ENCODE measurements at places on chromosomes 7 and 10.

GRCh38 chr10:102645388-102645740, 1.1 kb downstream of the TRIM8 start:
- peak; percentile 83 for DNase-seq

DNA sequence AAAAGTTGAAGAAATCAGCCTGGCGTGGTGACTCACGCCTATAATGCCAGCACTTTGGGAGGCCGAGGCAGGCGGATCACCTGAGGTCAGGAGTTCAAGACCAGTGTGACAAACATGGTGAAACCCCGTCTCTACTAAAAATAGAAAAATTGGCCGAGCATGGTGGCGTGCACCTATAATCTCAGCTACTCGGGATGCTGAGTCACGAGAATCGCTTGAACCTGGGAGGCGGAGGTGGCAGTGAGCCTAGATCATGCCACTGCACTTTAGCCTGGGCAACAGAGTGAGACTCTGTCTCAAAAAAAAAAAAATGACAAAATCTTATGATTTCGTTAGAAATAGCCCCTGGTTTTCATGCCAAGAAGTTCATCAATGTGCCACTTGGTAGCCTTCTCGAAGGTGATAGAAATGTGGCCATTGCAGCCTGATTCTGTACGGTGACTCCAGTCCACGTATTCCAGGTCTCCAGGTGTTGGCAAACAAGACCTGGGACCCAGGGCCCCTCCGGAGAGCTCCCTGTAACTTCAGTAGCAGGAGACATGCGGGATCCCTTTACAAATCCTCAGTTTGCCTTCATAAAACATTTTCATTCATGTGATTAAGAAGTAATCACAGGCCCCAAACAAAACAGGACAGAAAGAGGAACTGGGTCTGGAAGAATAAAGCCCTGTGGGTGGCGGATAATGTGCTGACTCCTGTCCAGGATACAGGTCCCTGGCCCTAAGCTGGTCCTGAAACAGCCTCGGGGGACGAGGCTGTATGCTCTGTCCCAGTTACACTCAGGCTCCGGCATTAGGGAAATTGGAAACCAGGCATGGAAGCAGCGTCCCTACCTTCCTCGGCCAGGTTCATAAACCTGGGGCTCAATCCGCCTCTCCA, 207.3 kb upstream of the SH2B2 start:
- DNase-seq, result peak; percentile 67

DNA sequence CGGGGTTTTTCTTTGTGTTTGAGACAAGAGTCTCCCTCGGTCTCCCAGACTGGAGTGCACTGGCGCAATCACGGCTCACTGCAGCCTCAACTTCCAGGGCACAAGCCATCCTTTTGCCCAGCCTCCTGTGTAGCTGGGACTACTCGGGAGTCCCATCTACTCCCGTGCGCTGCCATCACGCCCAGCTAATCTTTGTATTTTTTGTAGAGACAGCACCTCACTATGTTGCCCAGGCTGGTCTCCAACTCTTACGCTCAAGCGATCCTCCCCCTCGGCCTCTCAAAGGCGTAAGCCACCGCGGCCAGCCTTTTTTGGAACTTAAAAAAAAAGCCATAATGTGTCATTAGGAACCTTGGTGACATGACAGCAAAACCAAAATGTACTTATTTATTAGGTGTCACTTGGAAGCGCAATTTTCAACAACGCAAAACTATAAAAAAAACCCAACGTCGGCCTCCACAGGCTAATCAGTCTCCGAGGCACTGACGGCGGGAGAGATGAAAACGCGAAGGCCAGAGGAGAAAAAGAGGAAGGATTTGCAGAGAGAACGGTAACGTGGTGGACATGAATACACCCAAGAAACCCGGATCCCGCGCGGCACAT, 911 bp upstream of the HNRNPH3 start:
- DNase-seq, result no peak

DNA sequence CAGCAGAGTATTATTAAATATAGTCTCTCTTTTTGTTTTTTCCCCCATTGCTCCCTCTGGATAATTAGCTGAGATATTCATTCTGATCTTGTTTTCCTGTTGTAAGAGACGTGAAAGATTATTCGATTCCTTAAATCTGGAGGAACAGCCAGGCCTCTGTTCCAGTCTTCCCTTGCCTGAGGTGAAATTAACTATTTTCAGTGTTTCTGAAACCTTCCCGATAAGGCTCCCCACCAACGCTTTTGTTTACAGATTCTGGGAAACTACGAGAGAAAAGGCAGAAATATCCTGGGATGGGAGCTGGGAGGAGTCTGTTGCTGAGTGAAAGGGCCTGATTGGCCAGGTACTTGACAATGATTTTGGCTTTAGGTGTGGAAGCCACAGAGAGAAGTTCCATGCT, 63.6 kb upstream of the AGR3 start:
- no peak for DNase-seq

DNA sequence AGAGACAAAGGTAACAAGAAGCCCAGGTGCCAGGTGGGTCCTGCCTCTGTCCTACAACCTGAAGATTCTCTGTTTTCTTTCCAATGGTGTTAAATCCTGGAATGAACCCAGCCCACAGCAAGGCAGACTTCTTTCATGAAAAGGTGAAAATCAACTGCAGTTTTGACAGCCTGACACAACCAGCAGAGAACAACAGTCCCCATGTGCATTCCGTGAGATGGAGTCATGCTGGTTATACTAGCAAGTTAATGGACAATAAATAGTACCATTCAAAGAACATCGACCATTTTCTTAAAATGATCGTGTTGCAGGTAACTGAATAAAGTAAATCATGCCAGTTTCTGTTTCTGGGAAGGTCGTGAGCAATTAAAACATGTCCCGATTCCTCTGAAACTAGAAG, 131.5 kb downstream of the SFMBT2 start:
- DNase-seq, result no peak

GRCh38 chr7:47103498-47104205, 478.3 kb downstream of the TNS3 start:
- DNase-seq, result no peak

GRCh38 chr7:2544541-2545188, 10.7 kb downstream of the BRAT1 start:
- DNase-seq, result no peak

DNA sequence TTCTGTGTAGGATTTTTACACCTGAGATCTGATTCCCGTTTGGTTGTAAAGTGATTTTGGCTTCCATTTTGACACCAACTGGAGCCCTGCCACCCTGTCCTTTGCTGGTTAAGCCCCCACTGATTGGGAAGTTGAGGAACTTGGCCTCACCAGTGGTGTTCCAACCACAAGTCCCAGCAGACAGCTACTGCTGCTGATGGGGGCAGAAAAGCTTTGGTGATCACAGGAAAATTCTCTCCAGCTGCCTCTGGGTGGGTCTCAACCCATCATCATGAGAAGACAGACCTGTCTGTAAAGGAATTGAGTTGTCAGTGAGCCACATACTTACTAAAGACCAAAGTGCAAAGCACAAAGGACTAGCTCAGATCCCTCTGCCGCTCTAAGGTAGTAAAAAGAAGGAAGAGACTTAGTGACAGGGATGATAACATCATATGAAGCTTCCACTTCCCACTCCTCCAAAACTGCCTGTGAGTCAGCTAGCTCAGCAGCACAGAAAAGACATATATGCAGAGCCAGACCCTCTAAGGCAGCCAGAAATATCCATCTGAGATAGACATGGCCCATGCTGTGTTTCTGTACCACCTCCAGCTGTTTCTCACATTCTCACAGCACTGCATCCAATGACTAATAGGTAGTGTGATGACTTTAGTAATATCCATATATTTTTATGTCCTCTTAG, 22.4 kb upstream of the LRRC17 start:
- DNase-seq, result peak; percentile 42

- no peak for DNase-seq
Measured at GRCh38 chr10:110378533-110379108, 73.9 kb upstream of the SMNDC1 start.

Data from common myeloid progenitor, CD34-positive (primary cell).